T-helper 9 cell (primary cell): ENCODE measurements at places on chromosomes 3 and 15.

GRCh38 chr3:29291260-29291981 lies 10.6 kb downstream of the RBMS3 start:
- DNase-seq: no peak

GRCh38 chr3:69999140-70000027 lies at the start of gene SAMMSON:
Gene SAMMSON, plus strand, starts transcription at chr3:69999733.
- DNase-seq: no peak

DNA sequence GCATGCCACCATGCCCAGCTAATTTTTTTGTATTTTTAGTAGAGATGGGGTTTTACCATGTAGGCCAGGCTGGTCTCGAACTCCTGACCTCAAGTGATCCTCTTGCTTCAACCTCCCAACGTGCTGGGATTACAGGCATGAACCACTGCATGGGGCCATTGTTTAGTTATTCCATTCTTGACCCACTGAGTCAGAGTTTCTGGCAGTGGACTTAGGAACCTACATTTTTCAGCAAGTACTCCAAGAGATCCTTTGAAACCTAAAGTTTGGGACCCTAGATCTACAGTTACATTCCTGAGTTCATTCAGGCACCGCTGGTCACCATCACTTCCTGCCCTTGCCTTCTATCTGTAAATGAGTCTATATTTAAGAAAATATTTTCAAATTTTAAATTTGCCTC lies 1.4 kb upstream of the TNFSF10 start:
- DNase-seq: no peak

- no peak for DNase-seq
These were observed 659.4 kb upstream of the NAALADL2 start for GRCh38 chr3:174199696-174200095.

DNA sequence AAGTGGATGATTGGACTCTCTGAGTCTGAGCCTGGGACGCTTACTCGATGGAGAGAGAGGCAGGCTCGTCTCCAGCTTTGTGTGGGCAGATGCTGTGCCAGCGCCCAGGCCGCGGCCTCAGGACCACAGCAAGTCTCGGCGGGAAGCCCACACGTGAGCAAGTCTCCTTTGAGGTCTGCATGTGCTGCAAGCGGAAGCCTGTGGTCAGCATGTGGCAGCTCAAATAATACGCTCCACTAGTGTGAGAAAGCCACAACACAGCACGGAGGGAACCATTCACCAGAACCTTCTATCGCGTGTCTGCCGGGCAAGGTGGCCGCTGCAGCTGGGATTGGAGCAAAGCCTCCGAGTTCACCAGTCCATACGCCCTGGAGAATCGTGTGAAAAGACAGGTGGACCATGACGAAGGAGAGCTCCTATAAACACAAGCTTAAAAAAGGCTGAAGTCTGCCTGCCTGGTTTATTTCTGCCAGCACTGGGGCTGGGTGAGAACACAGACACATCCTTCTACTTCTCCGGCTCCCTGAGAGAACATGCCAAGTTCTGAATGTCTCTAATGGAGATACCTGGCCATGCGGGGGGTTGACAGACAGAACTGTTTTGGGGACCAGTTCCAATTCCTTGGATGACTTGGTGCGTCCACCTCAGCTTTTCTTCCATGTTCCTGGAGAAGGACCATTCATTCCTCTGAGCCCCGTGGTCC lies 82.0 kb upstream of the LRIG1 start:
- peak; percentile 42 for DNase-seq
